DMS79 treated with DMSO at 0.1 percent for 48 hours (cell line): ENCODE measurements at places on chromosomes 3 and 15.

GRCh38 chr3:104066658-104067057 lies 1300.1 kb upstream of the ALCAM start:
- no peak for DNase-seq

DNA sequence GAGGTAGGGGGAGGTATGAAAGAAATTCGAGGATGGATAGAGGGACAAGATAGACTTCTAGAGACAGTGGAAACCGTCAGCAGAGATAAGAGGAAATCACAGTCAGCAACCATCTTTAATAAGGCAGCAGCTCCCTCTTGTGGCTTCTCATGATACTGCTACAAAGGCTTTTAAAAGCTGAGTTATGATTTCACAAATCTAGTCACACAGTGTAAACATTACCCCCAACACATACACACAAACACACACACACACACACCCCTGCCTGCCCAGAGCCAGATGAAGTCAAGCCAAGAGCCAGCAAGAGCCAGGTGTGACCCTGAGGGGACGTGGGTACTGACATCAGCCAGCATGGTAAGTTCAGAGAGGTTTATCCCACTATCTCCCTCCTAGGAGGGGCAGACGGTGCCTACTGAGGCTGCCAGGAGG lies 18.9 kb upstream of the TGM5 start:
- DNase-seq, result peak; percentile 6

DNA sequence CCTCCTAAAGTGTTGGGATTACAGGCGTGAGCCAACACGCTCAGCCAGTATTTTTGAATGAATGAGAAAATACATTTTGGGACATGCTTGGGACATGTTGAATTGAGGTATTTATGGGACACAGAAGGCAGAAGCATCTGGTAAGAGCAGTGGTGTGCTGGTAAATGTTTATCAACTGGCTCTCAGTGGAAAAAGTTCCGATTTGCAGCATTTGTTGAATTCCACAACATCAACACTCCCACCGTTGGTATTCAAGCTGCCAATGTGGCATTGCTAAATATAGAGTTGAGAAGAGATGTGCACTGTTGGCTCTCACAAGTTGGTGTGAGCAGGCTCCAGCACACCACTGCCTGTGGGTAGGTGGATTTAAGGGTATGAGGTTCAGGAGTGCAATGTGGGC lies 35.8 kb upstream of the LRRFIP2 start:
- no peak for DNase-seq

DNA sequence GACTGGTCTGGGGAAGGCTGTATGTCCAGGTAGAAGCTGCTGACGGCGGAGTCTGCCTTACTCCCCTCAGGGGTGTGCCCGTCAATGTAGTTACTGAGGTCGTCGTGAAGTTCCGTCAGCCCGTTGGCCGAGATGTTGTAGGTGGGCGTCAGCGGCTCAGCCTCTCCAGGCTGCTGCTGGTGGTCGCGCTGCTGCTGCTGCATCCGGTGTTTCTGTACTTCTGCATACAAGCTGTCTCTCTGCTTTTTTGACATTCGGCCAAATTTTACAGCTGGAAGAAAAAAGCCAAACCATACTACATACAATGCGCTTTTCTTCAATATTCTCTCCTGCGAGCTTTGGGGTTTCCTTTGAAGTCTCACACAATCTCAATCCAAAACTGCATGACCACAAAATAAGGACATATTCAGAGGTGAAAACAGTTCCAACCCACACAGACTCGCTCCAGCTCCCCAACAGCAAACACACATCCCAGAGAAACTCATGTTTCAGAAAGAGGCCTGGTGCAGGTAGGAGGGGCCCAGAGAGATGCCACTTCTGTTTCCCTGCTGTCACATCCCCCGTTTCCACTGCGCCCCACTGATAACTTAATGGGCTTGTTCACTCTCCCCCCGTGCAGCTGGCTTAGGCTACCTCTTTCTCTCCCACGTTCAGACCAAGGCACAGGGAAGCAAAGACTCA lies 32.5 kb upstream of the ICE2 start:
- DNase-seq, result no peak

GRCh38 chr15:63056829-63057228 lies 14.3 kb downstream of the TPM1 start:
- DNase-seq, result no peak

GRCh38 chr15:78995921-78996893 lies 51.4 kb upstream of the CTSH start:
- no peak for DNase-seq

GRCh38 chr3:170553788-170554757 lies 31.8 kb downstream of the SLC7A14 start:
- no peak for DNase-seq

GRCh38 chr15:29935296-29936004 lies 113.2 kb upstream of the TJP1 start:
- no peak for DNase-seq

DNA sequence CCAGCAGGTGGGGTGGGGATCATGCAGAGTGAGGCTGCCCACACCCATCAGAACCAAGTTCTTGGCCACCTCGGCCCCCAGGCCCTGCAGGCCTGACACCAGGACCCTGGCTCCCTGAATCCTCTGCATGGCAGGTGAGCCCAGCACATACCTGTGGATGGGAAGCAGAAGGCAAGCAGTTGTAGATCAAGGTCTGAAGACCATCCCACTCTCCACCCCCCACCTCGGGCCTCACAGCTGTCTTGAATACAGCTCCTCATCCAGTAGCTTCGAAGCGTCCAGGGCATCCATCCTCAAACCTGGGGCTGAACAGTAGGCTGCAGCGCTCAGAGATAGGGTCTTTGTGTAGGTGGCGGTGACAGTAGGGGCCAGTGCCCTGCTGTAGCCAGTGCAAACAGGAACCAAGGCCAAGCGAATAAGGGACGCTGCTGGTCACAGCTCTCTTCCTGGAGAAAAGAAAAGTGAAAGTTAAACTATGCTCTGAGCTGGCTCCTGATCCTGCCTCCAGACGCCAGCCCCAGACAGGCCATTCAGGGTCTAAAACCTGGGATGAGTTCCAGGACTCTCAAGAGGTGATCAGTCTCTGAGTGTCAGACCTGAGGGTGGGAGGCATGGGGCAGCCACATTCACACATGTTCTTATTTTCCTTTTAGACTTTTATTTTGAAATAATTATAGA lies at the start of gene UBA7:
UBA7 (minus strand) TSS at position 457 of the 678 bp plus-strand sequence; CDS start at position 291, 166 bp downstream.
- peak; percentile 25 for DNase-seq

GRCh38 chr3:189269365-189269764 lies 97.6 kb downstream of the TPRG1 start:
- no peak for DNase-seq

GRCh38 chr15:90181776-90182175 lies 19.4 kb upstream of the SEMA4B start:
- no peak for DNase-seq

GRCh38 chr3:173912126-173912525 lies 514.6 kb downstream of the NLGN1 start:
- DNase-seq, result no peak

GRCh38 chr3:74491874-74492273 lies 122.6 kb downstream of the CNTN3 start:
- no peak for DNase-seq

DNA sequence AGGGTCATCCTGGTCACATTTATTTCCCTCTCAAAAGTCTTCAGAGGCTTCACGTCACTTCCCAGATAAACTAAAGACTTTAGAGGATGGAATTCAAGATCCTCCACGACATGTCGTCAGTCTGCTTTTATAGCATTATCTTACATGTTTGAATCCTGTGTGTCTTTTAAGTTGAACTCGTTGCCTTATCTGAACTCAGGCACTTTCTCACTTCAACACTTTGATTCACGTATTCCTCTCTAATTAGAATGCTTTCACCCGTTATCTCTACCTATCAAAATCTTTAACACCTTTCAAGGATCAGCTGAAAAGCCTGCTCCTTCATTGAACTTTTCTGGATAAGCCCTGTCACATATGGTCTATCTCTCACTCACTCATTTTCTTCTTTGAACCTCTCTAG lies 97.1 kb downstream of the MAP2K5 start:
- no peak for DNase-seq
